ENCODE measurements at places on chromosomes 2 and 18.
A peak's percentile ranks its signal among the peaks of the same experiment; 100 is the strongest.

DNA sequence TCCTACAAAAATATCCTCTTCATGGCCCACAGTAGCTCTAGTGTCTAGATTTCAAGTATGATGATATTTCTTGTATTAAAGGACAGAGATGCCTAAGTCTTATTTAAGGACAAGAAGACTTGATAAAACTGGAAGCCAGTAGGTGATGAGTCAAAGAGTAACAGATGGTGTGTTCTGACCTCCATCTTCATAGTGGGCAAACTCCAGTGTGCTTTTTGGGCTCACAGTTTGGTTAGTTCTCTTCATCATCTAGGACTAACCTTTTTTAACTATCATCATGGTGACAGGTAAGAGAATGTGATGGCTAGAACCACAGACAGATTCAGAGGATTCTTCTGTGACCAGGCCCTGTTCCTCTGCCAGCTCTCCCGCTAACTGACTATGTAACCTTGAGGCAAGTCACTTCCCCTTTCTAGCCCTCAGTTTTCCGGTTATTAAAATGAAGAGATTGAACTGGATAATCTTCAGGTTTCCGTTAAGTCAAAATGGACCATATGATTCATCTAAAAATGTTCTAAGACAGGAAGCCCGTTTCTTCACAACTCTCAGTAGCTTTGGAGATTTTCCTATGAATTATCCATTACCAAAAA, 140.3 kb upstream of the RASGRP3 start:
- no peak for DNase-seq

DNA sequence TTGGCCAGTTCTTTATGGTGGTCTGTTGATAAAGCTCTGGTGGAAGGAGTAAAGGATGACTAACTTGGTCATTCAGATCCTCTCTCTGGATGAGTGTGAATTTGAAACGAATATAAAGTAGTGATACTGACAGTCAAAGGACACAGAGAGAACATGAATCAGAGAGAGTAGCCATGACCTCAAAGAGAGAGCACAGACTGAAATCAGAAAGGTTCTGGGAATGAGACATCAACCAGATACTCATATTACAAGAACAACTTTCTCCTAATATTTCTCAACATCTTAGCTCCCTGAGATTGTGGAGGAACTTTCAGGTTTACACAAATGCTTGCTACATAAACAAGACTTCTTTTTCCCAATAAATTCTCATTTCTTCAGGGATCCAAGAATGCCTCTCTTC, 849.1 kb upstream of the CHAC2 start:
- DNase-seq: no peak

DNA sequence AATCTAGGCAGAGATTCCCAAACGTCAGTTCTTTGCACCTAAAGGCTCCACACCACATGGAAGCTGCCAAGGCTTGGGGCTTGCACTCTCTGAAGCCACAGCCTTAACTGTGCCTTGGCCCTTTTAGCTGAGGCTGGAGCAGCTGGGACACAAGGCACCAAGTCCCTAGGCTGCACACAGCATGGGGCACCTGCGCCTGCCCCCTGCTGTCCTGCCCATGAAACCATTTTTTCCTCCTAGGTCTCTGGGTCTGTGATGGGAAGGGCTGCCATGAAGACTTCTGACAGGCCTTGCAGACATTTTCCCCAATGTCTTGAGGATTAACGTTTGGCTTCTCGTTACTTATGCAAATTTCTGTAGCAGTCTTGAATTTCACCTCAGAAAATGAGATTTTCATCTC, 241.5 kb downstream of the OSR1 start:
- DNase-seq: no peak

GRCh38 chr2:170819680-170820664, 3.3 kb downstream of the GAD1 start:
- DNase-seq: no peak

GRCh38 chr2:39913648-39914461, 134.8 kb upstream of the THUMPD2 start:
- DNase-seq: no peak

- no peak for DNase-seq
Measured at GRCh38 chr2:158095912-158096311, 5.8 kb upstream of the UPP2 start.

GRCh38 chr2:54385271-54385670, 70.9 kb upstream of the SPTBN1 start:
- no peak for DNase-seq

DNA sequence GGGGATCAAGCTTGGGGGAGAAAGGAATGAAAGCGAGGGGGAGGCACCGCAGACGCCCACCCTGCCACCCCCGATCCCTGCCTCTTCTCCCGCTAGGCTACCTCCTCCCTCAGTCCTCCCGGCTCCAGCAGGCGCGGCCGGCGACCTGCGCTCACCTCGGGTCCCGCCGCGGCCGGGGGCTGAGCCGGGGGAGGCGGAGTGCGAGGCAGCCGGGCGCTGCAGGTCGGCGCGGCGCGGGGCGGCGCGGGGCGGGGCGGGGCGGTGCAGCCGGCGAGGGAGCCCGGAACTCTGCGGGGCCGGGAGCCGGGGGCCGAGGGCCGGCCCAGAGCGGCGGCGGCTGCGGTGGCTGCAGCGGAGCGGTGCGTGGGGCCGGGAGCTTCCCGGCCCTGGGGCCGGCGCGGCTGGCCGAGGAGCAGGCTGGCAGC, 477 bp downstream of the ACVR1 start:
- peak; percentile 65 for DNase-seq

- no peak for DNase-seq
Measured at GRCh38 chr2:30765876-30766470, 41.3 kb downstream of the CAPN13 start.

DNA sequence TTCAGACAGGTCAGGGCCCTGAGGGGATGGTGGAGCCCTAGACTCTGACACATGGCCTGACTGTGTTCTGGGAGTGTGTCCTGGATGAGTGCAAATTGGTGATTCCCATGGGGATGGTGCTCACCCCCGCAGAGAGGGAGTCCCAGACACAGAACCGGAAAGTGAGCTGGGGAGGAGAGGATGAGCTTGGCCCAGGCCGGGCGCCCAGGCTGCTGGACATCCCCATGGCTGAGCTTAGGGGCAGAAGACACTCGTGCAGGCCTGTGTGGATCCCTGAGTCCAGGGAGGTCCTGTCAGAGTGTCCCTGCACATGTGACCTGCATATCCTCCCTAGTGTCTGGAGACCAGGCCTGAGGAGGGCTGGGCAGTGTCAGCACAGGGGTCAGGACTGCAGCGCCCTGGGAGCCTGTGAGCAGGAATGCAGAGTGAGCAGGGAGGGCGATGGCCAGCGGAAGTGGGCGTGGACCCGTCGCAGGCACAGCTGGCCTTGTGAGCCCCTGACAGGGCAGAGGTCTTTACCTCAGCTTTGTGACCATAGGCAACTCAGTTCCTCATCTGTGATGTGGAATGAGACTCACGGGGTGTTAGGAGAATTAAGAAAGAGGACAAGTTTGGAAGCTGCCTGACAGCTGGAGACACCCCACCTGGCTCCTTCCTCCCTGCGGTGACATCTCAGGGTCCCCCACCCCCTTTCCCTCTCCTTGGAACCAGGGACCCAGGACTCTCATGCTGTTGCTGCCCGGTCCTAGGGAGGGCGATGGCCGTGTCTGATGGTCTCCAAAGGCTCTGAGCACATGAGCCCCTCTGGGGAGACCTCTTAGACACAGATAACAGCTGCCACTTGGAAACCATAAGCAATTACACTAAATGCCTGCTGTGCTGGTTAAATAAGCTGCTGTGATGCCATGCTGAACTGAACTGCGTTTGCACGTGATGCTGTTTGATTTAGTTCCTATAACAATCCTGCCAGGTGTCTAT, 62.6 kb upstream of the HS6ST1 start:
- DNase-seq: no peak

DNA sequence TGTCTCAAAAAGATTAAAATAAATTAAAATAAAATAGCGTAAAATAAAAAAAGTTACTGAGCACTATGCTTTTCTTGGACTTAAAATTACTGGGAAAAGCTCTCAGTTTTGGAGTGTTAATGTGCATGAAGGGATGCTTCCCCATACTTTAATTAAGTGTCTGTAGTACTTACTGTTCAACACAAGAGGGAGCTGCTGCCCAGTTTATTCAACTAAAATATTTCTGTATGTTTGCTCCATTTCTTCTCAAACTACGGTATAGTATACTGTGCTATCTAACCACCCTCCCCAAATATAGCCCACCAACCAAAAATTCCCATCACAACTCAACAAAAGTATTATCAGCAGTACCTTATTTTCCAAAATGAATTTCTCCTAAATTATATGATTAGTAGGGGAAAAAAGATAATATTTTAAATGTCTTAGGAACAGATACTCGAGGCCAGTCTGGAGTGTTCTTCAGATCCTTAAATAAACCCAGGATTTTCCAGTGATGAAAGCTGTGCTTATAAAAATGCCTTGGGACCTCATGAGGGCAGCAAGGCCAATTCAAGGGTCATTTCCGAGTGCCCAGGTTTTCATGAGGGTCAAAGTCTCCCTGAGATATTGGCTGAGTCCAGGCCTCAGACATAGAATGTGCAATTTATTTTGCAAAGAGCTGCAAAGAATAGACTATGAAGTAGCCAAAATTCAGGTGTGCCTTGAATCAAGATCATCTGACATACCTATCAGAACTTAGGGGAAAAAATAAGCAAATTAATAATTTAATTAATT, 64.1 kb downstream of the CHRNA1 start:
- peak; percentile 29 for DNase-seq

GRCh38 chr2:74873012-74873665, 39.2 kb downstream of the HK2 start:
- DNase-seq: no peak

GRCh38 chr2:3872451-3872850, 169.1 kb downstream of the DCDC2C start:
- DNase-seq: no peak

- DNase-seq: no peak
Measured at GRCh38 chr18:5420906-5421305, 122.9 kb downstream of the EPB41L3 start.

GRCh38 chr2:46431481-46432235, 47.7 kb upstream of the TMEM247 start:
- no peak for DNase-seq

DNA sequence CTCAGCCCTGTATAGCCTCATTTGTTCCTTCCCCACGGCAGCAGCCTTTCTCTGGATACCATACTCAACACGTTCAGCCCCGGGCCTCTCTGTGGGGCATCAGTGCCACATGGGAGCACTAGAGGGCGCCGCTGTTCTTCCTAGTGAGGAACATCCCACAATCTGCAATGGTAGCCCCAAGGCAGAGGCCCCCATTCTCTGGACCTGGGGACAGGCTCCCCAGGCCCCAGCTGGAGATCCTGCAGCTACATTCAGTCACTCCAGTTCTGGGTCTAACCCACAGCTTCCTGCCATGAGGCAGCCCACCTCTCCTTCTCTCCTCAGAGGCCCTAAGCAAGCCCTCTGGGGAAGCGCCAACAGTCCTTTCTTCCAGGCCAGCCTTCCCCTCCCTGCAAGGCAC, 14.2 kb upstream of the SFXN5 start:
- DNase-seq: peak; percentile 84

GRCh38 chr2:238703053-238703415, 144.9 kb upstream of the TWIST2 start:
- DNase-seq: no peak

- no peak for DNase-seq
Measured at GRCh38 chr2:160174322-160174721, 25.8 kb downstream of the ITGB6 start.

DNA sequence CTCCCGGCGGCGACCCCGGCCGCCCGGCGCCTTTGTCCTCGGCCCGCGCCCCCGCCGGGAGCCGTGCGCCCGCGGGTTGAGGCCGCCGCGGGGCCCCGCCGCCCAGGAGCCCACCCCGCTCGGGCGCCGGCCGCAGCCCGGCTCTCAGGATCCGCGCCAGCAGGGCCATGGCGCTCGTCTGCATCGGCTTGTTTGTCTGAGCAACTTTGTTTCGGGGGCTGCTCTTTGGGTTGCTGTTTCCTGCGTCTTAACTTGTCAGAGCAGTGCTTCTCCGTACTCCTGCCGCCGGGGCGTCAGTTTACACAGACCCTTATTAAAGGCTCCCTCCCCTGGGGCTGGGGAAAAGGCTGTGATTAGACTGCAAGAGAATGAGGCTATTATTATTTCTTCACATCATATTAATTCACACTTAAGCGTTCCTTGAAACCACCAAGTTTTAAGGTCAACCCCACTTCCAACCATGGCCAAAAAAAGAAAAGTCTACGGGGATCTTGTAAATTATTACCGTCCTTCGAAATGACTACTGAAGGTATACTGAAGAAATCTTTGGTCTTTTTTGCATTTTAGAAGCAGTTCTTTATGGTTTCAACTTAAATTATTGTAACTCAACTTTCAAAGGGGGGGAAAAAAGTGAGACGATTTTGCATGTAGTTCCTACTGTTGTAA, at the start of gene CYP27C1:
Gene CYP27C1, minus strand, starts transcription at position 198 of the 666 bp plus-strand sequence. Its CDS starts 29 bp downstream, at position 169.
- no peak for DNase-seq

DNA sequence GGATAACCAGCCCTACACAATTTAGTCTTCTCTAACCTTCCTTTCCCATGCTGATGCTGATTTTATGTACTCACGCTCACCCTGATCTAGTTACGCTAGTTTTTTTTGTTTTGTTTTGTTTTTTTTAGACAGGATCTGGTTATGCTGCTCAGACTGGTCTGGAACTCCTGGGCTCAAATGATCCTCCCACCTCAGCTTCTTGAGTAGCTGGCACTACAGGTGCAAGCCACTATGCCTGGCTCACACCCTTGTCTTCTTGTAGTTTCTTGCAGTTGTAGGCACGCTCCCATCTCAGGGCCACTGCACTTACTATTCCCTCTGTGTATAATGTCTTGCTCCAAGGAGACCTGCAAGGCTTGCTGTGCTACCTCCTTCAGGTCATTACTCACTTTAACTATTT, 6.2 kb downstream of the PELI1 start:
- no peak for DNase-seq

- no peak for DNase-seq
Measured at GRCh38 chr2:121697108-121697631, 39.5 kb downstream of the NIFK start.

GRCh38 chr2:26123426-26123825, 49.5 kb upstream of the GAREM2 start:
- no peak for DNase-seq

DNA sequence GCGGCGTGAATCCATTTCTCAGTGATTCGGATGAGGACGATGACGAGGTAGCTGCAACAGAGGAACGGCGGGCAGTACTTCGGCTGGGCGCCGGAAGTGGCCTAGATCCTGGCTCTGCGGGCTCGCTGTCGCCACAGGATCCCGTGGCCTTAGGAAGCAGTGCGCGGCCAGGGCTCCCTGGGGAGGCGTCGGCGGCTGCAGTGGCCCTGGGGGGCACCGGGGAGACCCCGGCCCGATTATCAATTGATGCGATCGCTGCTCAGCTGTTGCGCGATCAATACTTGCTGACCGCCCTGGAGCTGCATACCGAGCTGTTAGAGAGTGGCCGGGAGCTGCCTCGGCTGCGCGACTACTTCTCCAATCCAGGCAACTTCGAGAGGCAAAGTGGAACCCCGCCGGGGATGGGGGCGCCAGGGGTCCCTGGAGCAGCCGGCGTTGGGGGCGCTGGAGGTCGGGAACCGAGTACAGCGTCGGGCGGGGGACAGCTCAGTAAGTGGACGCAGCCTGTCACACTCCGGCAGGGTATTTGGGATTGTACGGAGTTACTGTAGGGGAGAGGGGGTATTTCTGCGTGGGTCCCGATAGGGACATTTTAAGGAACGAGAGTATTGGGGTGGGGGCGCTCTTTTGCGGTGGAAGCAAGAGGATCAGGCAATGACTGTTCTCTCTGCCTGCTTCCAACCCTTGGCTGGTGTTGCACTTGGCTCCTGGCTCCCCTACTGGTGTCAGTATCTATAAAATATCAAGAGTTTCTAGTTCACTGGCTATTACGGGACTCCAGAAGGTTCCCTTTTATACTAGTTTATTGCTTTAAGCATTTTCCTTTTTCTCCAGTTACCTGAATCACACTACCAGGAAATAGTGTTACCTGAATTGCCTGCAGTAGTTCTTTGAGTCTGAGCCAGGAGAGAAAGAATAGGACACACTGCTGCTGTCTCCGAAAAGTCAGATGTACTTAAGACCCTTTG, 772 bp downstream of the RELCH start:
- peak; percentile 42 for DNase-seq
